ENCODE measurements at places on chromosomes 5 and 9. TPM values are rescaled to one million over a fixed set of nuclear protein-coding genes. Genes with fewer than 3 reads are reported as not detected.

Gene HK3
- 0.14 TPM for total RNA-seq

Gene NAIF1
- total RNA-seq: 10.2 TPM

Gene TMEM252
- total RNA-seq: not detected

Gene KCNIP1
- total RNA-seq: 0.45 TPM

Gene SLC34A1
- not detected for total RNA-seq

Gene ACTBL2
- total RNA-seq: 11.6 TPM

Gene SOX30
- total RNA-seq: 0.14 TPM

GRCh38 chr5:143217804-143218160 lies 185.7 kb downstream of the NR3C1 start:
- DNase-seq: no peak

GRCh38 chr9:126239515-126239914 lies 87.1 kb upstream of the MVB12B start:
- DNase-seq: no peak

GRCh38 chr5:52448111-52448510 lies 339.6 kb upstream of the ITGA1 start:
- no peak for DNase-seq

DNA sequence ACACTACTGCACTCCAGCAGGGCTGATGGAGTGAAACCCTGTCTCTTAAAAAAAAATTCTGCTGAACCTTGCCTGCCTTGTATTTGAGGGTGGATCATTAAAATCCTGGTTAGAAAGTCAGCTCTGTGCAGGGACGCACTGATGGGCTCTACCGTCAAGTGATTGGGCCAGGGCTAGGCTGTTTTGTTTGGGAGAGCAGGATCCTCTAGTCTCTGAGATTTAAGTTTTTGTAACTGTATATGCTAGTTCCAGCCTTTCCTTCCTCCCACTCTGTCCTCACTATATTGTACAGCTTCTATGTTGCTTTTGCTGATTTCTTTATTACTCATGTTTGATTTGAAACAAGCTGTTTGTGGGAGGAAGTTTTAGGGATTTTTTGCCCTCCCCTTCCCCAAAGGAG lies 11.5 kb downstream of the DDX4 start:
- DNase-seq: no peak

DNA sequence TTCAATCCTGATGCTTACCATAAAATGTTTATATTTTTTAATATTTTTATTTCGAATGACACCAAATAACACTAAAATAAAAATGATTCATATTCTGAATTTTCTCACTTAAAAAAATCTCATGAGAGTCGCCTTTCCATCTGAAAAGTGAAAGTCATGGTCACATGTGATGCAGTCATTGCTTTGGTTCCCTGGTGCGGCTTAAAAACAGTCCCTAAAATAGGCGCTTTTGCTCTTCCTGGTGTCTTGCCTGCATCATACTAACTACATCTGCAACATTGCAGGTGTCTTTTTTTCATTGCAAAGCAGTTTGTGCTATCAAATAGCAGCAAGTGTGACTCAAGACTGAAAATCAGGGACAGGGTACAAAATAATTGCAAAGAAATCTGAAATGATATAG lies 185.2 kb upstream of the NREP start:
- no peak for DNase-seq

DNA sequence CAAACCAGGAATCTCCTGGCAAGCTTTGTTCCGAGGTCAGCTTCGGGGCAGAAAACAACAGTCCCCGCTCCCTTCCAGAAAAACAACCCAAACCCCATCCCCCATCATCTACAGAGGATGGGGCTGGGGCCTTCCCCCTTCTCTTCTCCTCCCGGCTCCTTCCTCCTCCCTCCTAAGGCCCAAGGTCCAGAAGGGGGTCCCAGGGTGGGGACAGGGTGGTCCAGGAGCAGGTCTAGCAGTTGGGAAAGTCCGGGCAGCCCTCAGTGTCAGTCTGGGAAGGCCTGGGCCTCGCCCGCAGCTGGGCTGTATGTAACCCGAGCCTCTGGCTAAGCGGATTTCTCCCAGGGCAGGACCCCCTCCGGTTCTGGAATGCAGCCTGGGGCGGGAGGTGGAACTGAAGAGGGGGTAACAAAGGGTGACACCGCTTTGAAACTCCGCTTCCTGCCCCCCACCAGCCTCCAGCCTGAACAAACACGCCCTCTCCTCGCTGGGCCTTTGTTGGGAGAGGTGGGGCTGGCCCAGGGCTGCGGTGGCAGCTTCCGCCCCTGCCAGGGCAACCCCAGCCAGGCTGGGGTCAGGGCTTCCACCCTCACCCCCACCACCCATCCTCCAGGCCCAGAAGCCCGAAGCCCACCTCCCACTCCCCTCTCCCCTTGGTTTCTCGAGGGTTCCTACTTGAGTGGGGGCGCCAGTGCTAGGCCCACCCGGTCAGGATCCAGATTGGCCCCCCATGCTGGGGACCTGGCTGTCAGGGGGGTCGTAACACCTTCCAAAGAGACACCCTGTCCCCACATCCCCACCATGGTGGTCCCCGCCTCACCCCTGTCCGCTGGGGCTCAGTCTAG lies 63.5 kb downstream of the C9orf50 start:
- DNase-seq: peak; percentile 78

DNA sequence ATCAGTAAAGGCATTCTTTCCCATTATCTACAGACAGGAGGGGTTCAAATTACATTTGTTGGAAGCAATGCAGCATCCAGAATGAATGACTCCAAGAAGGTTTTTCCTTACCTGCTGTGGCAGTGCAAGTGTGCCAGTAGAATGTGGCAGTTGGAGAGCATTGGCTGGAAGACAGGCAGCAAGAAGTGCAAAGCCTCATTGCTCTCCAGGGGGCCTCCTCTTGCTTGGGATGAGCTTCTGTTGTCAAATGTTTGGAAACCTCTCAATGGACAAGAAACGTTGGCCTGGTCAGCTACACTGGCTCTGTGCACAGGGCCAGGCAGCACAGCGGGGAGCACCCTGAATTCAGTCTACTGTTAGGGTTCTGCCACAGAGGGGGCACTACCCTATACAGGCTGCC lies 226.6 kb downstream of the ADCY2 start:
- DNase-seq: no peak

- DNase-seq: peak; percentile 29
These were observed 18.8 kb downstream of the GLE1 start for GRCh38 chr9:128523199-128523925.

Data from astrocyte (in vitro differentiated cells and primary cell).